GM12892 (cell line): ENCODE measurements at places on chromosomes 6 and 20.

DNA sequence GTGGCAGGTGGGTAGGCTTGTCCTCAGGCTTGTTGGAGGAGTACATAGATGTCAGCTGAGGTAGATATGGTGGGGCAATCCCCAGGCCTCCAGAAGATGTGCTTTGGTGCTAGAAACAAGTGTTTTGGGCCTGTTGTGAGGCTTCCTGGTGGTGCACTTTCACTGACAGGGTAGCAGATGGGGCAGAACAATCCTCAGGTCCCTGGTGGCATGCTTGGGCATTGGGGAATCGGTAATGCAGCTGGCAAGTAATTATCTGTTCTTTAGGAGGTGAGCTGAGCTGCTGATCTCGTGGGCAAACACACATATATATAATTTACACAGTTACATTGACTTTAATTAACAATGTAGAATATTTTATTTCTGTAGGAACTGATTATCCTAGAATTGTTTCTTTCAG, 458.7 kb downstream of the BMP2 start:
- no peak for DNase-seq

DNA sequence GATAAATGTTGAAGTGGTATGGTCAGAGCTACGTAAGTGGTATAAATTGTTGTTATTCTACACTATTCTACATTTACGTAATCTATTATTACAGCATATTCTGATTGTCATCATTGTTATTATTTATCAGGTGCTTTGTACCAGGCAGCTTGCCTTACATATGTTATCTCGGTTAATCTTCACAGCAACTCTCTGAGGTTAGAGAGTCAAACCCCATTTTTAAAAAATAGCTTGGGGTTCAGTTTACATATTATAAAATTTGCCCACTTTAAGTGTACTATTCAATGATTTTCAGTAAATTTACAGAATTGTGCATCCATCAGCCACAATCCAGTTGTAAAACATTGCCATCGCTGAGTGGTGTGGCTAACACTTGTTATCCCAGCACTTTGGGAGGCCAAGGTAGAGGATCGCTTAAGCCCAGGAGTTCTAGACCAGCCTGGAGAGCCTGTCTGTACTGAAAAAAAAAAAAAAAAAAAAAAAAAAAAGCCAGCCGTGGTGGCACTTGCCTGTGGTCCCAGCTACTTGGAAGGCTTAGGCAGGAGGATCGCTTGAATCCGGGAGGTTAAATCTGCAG, 35.5 kb downstream of the PPP1R16B start:
- no peak for DNase-seq

DNA sequence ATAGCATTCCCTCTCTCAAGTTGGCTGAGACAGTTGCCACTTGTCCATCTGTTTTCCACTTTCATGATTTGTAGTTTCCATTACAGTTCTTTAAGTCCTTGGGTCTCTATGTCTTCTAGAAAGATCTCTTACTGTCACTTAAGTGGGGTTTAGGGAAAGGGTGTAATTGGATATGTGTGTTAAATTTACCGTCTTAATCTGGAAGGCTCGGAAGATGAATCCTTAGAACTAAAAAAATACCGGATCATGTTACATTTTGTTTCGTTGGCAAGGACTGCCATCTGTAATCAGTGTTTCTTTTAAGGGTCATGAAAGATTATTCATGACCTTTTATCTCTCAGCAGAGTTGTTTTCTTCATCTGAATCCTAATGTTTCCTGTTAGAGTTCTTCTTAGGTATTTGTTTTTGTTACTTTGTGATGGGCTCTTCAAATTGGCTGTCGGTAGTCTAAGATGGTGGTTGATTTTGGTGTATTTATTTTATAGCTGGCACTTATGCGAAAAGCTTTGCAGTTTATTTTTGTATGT, 21.8 kb upstream of the BTBD3 start:
- DNase-seq = no peak

DNA sequence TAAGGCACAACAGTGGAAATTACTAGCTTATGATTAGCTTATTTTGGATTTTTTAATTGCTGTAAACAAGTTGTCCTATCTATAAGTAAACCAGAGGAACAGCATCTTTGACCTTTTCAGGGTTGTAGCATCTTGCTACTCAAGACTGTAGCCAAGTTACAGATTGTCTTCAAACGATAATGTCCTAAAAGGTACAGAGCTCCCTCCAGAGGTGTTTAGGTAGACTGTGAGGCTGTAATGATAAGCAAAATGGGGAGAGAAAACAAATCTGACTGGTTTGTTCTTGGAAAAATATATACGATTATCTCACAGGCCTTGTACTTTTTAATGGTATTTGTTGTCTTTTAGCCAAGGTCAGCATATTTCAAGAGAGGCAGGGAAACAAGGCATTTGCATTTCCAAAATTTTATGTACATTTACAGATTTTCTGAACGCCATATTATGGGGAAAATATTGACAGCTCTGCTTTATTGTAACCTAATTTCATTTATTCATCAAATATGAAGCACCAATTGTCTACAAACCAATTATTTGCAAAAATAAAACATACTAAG, 273.4 kb downstream of the MEI4 start:
- DNase-seq = no peak

DNA sequence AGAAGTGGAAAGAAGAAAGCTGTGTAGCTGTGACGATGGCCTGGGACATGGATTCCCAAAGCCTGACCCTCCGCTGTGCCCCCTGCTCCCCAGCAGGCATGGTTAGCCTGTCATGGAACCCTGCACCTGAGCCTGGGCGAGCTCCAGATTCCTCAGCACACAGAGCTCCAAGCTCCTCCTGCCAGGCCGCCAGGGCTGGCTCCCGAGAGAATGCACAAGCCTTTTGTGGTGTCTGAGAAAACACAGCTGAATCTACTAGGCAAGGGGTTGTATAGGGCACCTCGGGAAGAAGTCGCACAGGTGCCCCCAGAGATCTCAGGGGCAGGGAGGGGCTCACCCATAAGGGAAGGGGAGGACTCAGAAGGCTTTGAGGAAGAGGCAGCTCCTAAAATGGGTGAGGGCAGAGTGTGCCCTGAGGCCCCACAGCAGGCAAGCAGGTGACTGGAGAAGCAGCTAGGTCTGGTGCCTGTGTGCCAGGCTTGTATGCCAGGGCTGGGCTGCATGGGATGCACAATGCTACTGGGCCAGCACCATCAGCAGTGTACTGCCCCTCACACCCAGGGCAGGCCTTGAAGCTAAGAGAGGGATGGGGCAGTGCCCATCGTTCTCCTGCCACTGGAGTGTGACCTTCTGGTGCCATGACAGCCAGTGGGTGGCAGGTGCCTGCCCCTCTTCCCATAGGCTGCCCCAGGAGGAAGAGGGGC, 64.3 kb upstream of the CD93 start:
- no peak for DNase-seq

GRCh38 chr6:170444811-170445211, 108.3 kb downstream of the PSMB1 start:
- DNase-seq = no peak

DNA sequence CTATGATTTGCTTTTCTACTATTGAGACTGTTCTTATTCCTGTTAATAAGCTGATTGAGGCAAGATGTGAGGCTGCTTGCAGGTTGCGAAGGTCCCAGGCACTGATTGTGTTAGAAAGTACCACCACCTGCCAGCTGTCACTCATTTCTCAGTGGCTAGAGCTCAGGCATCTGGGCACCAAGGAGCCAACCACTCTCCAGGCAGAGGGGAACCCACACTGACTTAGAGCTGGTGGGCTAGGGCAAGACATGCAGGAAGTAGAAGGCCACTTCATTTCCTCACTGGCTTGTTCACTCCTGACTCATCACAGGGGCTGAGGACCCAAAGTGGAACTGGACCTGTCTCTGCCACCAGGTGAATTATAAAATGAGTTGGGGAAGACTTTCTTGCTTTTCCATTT, 7.8 kb upstream of the DLL1 start:
- DNase-seq = no peak

DNA sequence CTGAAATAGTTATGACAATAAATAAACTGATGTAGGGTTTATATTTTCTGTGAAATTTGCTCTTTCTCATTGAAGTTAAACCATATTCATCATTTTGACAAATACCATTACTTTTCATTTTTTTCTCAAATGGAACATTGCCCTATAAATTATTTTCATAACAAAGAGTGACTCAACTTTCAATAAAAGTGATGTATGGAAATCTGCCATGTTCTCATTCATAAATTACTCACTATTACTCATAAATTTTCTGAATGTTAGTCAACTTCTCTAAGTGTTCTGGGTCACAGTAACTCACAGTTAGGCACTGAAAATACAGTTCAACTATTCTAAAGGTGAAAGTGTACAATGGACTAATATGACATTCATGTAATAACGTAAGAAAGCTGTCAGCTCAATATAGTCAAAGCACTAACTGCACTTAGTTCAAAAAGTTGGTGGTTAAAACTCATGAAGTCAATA, 19.0 kb upstream of the STX11 start:
- no peak for DNase-seq

DNA sequence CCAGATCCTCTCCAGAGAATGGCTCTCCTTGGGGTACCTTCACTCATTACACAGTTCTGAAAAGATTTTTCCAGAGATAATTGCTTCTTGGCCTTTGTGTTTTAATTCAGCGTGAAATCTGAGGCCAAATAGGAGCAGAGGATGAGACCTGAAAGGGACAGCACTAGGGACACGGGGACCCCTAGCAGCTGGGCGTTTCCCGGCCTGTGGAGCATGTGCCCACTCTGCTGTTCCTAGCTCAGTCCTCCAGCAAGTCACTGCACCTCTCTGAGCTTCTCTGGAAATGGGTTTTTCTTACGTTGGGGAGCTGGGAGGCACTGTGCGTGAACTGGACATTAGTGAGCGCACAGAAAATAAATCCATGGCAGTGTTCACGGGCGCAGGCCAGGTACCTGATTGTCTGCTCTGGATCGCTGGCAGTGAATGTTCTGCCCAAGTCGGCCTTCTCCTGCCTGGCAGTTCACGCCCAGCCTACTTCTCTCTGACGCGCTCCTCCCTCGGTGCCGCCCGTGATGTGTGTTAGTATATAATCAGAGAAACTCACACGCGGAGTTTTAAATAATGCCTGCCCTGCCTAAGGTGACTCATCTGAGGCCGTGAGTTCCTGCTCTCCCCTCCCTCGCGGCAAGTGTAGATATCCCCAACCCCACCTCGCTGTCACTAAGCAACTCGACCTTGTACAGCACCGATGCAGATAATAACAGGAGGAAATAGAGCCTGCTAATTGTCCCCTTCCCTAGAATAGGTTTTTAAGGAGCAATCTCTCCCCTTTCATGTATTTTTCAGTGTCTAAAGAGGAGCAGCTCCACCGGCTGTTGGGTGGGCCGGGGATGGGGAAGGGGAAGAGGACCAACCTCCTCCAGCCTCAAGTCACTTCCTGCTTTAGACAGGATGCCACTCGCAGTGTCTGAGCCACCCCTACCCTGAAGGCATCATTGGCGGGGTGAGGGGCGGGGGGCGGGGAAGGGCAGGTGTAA, 2.7 kb upstream of the TUBB2A start:
- DNase-seq = no peak

GRCh38 chr20:53950031-53950430, 120.4 kb downstream of the BCAS1 start:
- no peak for DNase-seq

- DNase-seq = no peak
These were observed 612.6 kb upstream of the CITED2 start for GRCh38 chr6:139987091-139987490.

GRCh38 chr6:36340618-36341454, 4.1 kb upstream of the BNIP5 start:
- peak; percentile 61 for DNase-seq

- DNase-seq = peak; percentile 78
These were observed at the start of gene PRR3 for GRCh38 chr6:30556906-30557682. Gene PRR3 (plus strand): TSS chr6:30557295. CDS start chr6:30557345, 50 bp downstream.

DNA sequence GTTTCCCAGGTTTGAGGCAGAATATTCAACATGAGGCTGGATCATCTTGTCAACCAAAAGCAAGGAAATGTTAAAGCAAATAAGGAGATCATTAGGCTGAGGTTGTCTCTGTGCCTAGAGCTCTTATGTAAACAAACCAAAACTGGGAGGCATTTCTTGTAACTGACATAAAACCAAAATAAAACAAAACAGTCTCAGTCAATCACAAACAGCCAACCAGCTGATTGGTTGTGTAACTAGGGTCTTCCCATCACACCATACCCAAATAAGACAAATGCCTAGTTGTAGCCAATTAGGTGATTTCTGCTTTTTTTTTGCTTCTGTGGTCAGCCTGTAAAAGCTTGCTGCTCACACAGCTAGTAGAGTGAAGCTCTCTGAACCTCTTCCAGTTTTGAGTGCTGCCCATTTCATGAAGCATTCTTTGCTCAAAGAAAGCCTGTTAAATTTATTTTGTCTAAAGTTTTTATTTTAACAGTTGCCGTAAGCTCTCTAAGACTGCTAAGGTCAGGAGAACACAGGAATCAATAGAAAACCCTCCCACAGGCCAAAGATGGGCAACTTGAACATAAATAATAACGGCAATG, 8.9 kb upstream of the FITM2 start:
- DNase-seq = no peak

- no peak for DNase-seq
These were observed 39.6 kb upstream of the NOX3 start for GRCh38 chr6:155495011-155495768.

DNA sequence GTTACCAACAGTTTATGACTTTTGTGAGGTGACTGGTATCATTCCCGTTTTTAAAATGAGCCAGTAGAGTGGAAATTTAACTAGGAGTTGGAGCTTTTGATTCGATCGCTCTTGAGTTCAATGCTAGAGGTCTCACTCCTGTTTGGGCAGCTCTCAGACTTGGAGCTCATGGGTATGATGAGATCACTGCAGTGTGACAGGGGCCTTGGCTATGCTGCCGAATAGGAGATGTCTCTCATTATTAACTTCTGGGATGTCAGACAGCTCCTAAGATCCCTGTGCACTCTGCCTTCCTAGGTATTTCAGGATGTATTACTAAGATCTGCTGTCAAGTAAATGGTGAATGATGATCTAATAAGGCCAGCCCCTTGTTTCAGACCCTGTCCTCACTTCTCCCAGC, 20.4 kb downstream of the AKAP12 start:
- no peak for DNase-seq

DNA sequence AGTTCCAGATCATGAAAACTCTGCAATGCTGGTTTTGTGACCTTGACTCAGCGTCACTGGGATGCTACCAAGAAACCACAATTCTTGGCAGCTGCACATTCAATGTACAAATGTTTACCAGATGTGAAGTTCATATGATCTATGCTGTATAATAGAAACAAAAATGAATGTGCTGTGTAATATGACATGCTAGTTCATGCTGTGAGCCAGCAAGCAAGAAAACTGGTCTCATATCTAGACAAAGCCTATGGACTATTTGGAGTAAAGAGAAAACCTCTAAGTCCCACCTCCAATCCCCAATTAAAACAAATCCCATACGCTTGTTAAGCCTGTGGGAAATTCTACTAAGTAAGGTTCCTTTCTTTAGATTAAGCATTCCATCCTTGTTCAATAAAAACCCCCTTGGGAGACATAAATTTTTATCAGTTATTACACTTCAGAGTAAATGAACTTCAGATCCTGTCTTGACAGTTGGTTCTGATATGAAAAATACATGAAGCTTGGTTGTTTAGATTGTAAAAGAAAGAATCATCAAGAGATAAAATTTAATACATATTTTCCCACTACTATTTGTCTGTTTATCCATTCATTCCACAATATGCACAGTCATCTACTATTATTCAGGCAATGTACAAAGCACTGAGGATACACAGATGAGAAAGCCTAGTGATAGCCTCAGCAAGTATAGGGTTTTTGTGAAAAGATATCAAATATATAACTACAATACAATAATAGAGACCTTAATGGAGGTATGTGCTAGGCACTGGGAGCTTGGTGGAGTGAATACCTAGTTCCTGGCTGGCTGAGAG, 20.1 kb downstream of the COL21A1 start:
- no peak for DNase-seq
